Stimulated activated CD8-positive, alpha-beta memory T cell treated with anti-CD3 and anti-CD28 coated beads, Interleukin-2, amount 100 ng/mL, for 1 hour (primary cell): ENCODE measurements at places on chromosomes 1 and 21.

DNA sequence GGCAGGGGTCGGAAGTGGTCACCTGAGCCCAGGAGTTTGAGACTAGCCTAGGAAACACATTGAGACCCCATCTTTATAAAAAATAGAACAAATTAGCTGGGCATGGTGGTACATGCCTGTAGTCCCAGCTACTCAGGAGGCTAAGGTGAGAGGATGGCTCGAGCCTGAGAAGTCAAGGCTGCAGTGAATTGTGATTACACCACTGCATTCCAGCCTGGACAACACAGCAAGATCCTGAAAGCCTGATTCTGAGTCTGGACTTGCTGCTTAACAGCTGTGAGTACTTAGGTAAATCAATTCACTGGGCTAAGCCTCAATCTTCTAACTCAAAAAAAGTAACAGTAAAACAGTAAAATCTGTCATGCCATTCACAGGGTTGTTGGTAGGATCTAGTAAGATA is 4.9 kb downstream of the TRAPPC3 start:
- no peak for DNase-seq

DNA sequence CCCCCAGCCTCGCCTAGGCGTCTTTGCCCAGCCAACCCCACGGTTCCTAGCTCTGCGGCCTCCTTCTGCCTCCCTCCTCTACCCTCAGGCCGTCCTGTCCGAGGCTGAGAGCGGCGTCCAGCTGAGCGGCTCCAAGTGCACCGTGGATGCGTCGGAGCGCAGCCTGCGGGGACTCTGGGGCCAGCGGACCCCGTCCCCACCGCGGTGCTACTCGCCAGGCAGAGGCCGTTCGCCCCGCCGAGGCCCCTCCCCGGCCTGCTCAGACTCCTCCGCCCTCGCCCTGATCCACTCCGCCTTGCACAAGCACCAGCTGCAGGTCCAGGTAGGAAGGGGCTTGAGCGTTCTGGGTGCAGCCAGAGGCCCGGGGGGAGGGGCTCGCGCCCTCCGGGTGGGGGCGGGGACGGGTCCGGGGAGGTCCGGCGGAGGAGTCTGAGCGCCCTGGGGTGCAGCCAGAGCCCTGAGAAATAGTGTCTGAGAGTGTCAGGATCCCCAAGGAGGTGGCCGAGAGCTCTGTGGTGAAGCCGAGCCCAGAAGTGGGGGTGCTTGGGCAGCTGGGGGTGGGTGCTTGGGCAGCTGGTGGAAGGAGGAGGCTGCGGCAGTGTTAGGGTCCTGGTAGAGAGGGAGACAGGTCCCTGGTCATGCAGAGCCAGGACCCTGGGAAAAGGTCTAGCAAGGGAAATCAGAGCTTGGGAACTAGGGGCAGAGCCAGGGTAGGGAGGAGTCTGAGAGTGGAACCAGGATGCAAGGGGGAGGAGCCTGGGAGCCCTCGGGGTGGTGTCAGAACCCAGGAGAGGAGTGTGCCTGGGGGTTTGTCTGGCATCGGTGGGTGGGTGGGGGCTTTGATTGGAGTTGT is 3.2 kb upstream of the NBPF3 start:
- no peak for DNase-seq

GRCh38 chr1:59541161-59541560 is 244.3 kb downstream of the FGGY start:
- DNase-seq: no peak

- DNase-seq: no peak
These were observed 38.9 kb downstream of the EIF2D start for GRCh38 chr1:206573319-206573718.
